ENCODE measurements at places on chromosomes 2 and 18.

DNA sequence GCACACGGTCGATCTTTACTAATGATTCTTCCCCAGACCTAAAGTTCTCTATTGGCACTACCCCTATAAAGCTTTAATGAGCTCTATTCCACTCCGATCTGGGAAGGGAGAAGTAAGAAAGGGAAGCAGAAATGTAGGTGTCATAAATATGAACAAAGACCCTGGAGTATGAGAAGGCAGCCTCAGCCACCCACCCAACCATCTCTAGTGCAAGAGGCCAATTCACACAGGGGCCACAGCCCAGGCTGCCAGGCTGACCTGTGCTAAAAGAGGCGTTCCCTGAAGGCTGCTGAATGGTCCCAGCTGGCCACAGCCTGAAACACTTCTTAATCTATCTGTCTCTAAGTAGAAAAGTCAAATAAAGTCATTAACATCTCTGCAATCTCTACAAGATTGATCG, 60.1 kb upstream of the ACTR3 start:
- no peak for DNase-seq

DNA sequence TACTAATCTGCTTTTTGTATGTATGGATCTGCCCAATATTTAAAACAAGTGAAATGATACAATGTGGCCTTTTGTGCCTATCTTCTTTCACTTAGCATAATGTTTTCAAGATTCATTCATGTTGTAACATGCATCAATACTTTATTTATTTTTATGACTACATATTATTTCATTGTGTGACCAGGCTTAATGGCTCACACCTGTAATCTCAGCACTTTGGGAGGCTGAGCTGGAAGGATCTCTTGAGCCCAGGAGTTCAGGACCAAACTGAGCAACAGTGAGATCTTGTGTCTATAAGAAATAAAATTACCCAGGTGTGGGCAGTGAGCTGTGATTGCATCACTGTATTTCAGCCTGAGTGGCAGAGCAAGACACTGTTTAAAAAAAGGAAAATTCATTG, 33.2 kb downstream of the SPOPL start:
- no peak for DNase-seq

- no peak for DNase-seq
Observed at GRCh38 chr18:60936101-60936500, 397.1 kb upstream of the CDH20 start.

DNA sequence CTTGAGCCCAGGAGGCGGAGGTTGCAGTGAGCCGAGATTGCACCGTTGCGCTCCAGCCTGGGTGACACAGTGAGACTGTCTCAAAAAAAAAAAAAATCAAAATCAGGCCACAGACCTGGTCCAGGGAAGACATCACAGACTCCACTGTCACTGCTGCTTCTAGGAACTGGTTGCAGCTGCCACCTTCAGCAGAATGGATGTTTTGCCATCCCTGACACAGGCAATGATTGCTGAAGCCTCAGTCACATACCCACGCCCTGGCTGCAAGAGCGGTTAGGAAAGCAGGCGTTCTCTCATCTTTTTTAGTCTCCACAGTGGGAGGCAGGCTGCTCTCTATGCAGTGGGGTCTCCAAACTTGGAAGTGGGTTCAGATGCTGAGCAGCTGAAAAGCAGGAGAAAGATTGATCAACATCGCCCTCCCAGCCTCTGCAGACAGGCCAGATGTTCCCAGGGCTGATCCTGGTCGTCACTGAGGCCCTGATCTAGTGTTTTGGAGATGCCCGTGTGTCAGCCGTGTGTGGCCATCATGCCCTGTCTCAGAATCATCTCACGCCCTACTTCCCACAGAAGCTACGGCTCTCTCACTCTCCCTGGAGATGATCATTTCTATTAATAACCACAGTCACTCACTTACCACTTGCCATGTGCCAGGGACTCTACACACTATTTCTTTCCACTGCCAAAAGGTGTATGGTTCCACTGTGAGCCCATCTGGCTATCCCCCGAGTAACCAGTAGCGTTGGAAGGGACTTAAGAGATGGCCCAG, 91.8 kb downstream of the PLB1 start:
- DNase-seq, result no peak

DNA sequence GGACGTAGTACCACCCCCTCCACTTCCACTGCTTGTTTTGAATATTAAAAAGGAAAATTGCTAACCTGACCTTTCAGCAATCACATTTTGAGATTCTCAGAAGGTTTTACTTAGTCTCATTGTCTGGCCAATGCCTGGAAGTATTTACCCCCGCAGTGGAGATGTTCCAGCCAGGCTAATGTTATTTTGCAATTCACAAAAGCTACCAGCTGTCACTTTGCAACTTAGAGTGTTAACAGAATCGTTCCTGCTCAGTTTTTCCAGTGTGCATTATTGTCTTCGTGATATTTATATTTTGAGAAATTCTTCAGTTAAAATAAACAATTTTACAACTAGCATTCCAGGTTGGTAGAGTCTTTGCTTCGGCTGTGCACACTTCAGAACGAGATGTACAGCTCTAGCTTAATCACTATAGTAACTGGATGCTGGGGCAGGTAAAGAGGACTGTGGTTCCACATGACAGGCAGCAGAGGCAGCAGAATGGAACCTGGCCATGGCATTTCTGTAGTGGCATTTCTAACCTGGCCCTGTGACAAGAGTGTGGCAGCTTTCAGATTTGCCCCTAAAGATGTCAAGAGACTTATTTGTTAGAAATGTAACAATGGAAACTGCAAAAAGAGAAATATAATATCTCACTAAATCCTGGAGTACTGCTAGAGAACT, 85.1 kb downstream of the DTNA start:
- DNase-seq, result no peak

DNA sequence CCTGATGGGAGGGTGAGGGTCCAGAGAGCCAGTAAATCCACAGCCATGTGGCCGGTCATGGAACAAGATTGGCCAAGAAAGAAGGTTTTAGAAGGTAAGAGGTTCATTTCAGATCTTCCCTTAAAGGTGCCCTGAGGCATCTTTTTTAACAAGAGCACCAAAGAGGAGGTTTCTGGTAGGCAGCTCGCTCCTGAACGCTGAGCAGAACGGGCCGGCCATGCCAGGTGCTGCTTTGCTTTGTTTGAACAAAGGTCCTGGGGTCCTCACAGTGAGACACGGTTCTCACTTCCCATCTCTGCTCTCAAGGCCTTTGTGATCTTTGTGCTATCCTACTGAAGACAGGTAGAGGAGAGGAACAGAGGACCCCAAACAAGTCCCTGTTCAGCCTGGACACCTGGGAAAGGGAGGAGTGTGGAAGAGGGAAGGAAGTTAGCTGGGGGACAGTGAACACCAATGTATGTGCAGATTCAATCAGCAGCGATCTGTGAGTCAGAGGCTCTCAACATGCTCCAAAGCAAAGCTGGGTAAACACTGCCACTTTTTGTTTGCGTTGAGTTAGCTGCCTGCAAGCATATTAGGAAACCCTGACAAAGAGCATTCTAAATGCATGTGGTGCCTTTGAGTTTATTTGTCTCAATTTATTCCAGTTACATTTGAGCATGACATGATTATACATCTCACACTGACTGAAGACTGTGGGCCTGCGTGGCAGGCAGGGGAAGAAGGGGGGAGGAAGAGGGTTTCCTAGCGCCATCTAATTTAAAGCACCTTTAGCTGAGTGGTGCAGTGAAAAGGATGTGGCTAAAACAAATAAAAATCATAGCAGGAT, 102.4 kb downstream of the ASB1 start:
- peak; percentile 91 for DNase-seq

DNA sequence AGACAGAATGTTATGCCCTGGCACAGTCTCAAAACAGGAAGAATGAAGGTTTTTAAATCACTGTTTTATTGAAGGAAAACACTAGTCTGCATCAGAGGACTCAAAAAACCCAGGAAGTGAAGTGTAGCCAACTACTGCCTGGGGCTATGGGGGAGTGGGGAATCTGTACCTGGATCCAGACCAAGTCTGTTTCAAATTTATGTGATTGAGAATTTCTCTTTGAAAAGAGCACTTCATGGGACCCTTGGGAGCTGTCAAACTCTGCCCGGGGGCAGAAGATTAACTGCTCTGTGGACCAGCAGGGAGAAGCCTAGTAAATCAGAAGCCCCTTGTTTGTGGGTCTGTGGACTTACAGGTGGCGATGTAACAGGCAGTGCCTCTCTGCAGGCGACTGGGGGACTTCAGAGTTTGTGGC, 45.3 kb upstream of the TANC1 start:
- DNase-seq, result peak; percentile 73

DNA sequence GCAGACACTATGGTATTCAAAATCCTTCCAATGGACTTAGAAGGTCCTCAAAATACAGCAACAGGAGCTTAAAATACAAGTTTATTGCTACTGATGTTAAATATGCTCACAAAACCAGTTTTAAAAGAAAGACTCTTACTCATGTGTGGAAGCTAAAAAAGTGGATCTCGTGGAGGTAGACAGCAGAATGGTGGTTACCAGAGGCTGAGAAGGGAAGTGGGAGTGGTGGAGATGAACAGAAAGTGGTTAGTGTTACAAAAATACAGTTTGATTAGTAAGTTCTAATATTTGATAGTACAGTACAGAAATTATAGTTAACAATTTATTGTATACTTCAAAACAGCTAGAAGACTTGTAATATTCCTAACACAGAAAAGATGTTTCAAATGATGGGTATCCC, 12.1 kb downstream of the ADAM17 start:
- DNase-seq, result no peak

Measured in PC-3 (cell line).